ENCODE measurements at places on chromosomes 4 and X.
A peak's percentile ranks its signal among the peaks of the same experiment; 100 is the strongest.

DNA sequence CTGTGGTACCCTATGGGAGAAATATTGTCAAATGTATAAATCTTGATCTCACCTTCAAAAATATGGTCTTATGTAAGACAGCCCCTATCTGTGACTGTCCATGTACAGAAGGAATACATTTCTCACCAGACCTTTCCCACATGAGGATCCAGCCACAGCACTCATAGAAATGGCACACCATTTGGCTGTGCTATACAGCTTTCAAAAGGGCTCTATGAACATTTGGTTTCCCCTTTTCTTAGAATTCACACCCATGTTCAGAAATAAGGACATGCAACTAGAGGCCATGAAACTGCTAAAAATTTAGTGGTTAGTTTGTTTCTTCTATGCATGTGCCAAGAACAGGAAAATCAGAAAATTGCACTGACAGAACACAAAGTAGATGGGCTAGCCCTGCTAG is 62.7 kb downstream of the ANTXR2 start:
- no peak for DNase-seq

- DNase-seq: no peak
Measured at GRCh38 chr4:104493081-104493831, 1.4 kb downstream of the CXXC4 start.

GRCh38 chrX:117743469-117744251 is 372.9 kb downstream of the KLHL13 start:
- no peak for DNase-seq

GRCh38 chrX:21745756-21746155 is 12.2 kb downstream of the SMPX start:
- peak; percentile 16 for DNase-seq

DNA sequence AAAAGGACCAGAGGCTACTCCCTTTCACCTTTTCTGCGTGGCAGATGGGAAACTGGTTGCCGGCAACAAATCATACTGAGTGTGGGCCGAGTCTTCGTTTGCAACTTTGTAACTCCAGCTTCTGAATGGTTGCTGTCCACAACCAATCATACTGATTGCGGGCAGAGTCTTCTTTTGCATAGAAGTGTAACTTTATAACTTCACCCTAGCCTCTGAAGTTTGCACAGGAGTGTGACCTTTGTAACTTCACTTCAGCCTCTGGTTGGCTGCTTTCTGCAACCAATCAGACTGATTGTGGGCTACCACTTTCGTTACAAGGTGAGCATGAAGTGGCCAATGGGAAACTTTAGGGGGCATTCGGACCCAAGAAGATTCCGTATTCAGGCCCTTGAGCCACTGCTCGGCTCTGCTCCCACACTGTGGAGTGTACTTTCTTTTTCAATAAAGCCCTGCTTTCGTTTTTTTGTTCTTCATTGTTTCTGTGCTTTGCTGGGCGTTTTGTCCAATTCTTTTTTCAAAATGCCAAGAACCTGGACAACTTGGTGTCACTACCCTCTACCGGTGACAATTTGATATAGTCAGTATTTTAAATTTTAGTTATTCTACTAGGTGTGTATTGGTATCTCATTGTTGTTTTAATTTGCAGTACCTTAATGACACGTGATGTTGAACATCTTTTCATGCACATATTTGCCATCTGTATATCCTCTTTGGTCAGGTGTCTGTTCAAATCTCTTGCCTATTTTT is 9.0 kb upstream of the PAGE5 start:
- DNase-seq: no peak

GRCh38 chr4:109576462-109576861 is 16.4 kb downstream of the MCUB start:
- no peak for DNase-seq

GRCh38 chr4:13982010-13982409 is 354.5 kb upstream of the BOD1L1 start:
- no peak for DNase-seq

DNA sequence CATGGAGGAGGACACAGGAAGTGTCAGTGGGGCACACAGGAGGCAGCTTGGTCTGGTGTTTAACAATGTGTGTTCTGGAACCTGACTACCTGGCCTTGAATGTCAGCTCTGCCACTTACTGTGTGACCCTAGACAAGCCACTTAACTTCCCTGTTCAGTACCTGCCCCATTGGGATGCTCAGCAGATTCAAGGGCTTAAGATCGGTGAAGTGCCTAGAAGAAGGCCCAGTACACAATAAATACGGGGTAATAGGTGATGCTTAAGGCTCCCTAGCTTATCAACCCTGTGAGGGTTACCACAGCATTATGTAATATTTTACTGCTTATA is 1.6 kb upstream of the CHIC2 start:
- DNase-seq: no peak

- DNase-seq: no peak
Measured at GRCh38 chr4:186203406-186203805, 12.0 kb downstream of the CYP4V2 start.

DNA sequence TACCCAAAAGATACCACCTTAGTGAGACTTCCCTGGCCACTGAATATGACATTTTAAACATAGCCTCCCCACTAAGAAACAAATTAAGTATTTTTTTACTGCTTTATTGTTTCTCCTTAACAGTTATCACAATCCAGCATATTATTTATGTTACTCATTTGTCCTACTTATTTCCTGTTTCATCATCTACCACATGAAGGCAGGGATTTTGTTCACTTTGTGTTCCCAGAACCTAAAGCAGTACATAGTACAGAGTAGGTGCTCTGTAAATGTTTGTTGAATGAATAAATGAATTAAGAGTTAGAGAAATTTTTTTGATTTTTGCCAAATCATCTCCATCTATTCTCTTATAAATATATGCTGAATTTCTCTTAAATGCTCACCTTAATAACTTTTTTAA is 318.4 kb upstream of the GIMD1 start:
- DNase-seq: no peak

DNA sequence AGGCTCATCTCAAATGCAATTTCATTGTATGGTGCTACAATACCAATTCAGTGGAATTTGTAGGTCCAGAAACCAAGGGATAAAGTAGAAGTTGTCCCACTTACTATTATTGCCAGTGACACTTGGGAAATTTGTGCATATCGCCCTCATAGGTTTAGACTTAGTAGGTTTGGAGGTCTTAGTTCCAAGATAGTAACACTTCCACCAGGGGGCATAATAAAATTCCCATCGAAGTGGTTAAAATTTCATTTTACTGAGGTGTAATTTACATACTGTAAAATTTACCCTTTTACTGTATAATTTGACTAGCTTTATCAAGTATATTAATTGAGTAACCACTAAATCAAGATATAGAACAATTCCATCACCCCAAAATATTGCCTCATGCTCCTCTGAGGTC is 174.6 kb downstream of the INPP4B start:
- DNase-seq: no peak

- no peak for DNase-seq
Measured at GRCh38 chr4:64230709-64231310, 178.4 kb downstream of the TECRL start.

- DNase-seq: no peak
Measured at GRCh38 chr4:135838889-135839288, 1637.3 kb upstream of the PABPC4L start.

DNA sequence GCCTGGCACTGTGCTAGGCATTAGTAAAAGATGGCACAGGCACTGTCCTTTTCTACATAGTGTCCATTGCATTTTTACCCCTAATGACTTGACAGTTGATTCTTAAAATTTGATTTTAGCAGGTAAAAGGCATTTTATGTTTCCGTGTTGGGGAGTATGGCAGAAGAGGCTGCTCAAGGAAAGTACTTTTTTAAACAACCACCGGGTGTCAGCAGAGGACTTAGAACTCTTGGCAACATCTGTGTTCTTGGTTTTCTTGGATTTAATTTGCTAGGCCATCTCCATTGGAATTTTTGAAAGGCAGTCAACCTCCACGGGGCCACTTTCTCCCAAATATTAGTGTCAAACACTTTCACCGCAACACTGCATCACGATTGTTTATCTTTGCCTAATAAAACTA is 102.9 kb downstream of the TSPAN7 start:
- DNase-seq: no peak

GRCh38 chr4:145796346-145796745 is 116.4 kb downstream of the C4orf51 start:
- DNase-seq: no peak

DNA sequence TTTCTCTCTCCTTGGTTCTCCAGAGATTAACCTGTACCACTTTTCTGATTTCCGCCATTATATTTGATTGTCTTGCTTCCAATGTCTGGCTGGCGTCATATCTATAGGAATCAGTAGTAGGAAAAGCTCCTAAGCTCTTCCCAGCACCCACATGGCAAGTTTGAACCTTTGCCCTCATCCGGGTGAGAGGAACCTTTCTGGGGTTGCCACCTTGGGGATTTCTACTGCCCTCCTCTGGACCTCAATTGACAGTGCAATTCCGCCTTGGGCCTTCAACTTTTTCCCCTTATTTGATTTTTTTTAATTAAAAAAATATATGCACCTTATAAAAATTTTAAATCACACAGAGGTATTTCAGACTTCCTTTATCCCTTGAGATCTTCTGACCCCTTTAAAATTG is 2.0 kb upstream of the CXorf66 start:
- no peak for DNase-seq

DNA sequence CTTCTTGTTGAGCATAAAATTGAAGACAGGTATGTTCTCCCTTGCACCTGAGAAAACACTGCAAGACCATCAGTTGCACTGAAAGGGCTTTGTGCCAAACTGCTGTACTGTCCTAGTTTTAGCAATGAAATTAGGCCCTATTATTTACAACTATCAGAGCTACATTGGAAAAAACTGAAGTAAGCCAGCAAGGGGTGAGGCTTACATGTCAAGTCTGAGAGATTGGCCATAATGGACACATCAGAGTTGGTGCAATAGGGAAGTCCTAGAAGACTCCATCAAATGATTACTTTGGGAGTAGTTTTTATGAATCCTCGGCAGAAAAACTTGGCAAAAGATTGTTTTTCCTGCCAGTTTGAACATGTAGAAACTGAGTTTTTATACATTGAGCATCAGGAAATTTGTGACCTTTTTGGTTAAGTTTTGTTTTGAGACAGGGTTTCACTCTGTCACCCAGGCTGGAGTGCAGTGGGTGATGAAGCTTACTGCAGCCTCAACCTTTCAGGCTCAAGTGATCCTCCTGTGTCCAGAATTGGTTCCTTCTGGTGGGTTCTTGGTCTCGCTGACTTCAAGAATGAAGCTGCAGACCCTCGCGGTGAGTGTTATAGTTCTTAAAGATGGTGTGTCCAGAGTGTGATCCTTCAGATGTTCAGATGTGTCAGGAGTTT is 160.1 kb upstream of the BANK1 start:
- DNase-seq: no peak

GRCh38 chr4:98609934-98610333 is 48.5 kb downstream of the TSPAN5 start:
- DNase-seq: no peak

GRCh38 chr4:75820676-75821075 is 81.6 kb downstream of the PPEF2 start:
- no peak for DNase-seq

GRCh38 chr4:7382634-7383014 is 52.1 kb downstream of the PSAPL1 start:
- DNase-seq: no peak

GRCh38 chrX:24387724-24388123 is 27.3 kb downstream of the SUPT20HL1 start:
- no peak for DNase-seq

- DNase-seq: no peak
Measured at GRCh38 chr4:64617800-64618199, 208.6 kb upstream of the TECRL start.

- no peak for DNase-seq
Measured at GRCh38 chr4:80043541-80043940, 29.5 kb downstream of the ANTXR2 start.

GRCh38 chr4:72326692-72327632 is 242.1 kb downstream of the ADAMTS3 start:
- DNase-seq: no peak

DNA sequence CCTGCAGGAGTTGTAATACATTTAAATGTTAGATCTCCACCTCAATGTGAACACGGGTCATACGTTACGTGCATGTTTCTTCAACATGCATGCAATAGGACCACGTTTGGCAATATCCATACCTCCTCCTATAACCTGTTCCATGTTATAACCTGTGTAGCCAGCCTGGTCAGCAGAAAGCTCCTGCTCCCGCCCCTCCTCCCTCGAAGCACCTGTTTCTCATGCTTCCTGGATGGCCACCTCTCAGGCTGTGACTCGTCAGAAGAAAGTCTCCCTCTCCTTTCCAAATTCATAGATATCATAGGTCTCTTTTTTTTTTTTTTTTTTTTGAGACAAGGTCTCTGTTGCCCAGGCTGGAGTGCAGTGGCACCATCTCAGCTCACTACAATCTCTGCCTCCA is 96.5 kb downstream of the HMX1 start:
- no peak for DNase-seq

DNA sequence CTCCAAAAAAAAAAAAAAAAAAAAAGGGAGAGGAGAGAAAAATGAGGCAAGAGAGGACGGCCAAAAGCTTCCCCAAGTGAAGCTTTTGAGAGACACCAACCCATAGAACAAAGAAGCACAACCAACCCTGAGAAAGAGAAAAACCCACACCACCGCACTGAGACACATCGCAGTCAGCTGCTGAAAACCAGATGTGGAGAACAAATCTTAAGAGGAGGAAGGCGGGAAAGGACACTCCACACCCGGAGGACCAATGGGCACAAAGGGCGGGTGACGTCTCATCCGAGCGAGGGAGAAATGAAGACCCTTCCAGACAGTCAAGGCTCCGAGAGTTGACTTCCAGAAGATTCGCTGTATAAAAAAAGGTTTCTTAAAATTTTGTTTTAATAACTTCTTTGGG is 112.1 kb downstream of the AFAP1 start:
- no peak for DNase-seq

GRCh38 chr4:80333121-80333520 is 2.4 kb upstream of the CFAP299 start:
- DNase-seq: no peak

Data from T-helper 9 cell (primary cell).